GM12878 (cell line): ENCODE measurements at places on chromosomes 4 and X.

DNA sequence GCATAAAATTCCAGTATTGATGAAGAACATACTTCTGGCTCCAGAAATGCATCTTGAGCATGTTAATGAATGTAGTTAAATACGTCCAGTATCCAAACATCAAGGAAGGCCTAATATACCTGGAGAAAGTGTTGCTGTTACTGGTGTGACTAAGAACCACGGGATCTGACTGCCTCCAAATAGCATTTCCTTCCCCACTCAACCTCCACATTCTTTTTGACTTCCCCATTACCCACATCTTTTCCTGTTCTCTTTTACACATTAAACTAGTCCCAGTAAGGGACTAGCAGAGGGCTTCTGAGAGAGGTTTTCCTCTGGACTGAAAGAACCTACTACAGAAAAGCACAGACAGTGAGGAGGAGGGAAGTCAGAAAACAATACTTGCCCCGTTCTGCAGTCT is 482.8 kb upstream of the HTR2C start:
- DNase-seq, result no peak

GRCh38 chr4:19540859-19541540 is 710.7 kb upstream of the SLIT2 start:
- DNase-seq, result no peak

GRCh38 chr4:187993827-187994226 is 1.7 kb upstream of the ZFP42 start:
- DNase-seq, result no peak

GRCh38 chrX:11438767-11439166 is 145.6 kb downstream of the AMELX start:
- DNase-seq, result no peak
